ENCODE measurements at places on chromosomes 3 and 15.

DNA sequence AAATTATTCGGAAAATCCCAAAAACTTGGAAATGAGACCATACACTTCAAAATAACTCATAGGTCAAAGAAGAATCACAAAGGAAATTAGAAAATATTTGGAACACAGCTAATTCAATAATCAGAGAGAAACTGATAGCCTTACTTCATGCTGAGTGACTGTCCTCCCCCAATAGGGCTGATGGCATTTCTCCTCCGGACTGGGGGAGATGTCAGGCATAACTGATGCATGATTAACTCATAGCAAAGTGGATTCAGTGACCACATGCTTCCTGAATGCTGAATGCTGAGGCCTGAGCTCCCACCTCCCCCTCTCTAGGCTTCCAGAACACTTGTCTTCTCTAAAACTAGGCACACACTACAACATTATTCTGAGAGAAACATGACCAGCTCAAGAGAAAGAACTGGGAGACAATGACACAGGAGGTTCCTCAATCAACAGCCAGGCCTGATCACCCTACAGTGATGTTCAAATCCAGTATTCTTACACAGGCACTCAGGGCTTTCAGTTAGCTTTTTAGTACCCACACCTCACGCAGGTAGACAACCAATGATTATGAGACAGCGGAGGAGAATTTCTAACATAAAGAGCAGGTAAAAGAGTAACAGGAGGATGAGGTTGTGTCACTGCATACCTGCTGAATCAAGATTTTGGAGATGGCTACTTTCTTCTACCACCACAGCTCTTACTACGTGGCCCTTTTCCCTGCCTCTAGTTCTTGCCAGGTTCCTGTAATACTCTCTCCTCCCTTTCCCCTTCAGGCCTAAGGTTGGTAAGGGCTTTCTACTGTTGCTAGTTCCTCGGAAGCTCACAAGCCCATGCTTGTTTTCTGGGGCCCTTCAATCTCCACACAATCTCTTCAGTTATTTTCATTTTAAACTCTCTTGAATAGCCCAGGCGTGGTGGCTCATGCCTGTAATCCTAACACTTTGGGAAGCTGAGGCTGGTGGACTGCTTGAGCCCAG is 96.1 kb downstream of the FMN1 start:
- DNase-seq, result no peak

GRCh38 chr3:179081885-179082284 is 10.3 kb upstream of the ZMAT3 start:
- DNase-seq, result no peak

- no peak for DNase-seq
These were observed 129.8 kb upstream of the PHLDB2 start for GRCh38 chr3:111729087-111729846.

- DNase-seq, result no peak
These were observed 109.7 kb upstream of the HACD2 start for GRCh38 chr3:123694366-123695087.

DNA sequence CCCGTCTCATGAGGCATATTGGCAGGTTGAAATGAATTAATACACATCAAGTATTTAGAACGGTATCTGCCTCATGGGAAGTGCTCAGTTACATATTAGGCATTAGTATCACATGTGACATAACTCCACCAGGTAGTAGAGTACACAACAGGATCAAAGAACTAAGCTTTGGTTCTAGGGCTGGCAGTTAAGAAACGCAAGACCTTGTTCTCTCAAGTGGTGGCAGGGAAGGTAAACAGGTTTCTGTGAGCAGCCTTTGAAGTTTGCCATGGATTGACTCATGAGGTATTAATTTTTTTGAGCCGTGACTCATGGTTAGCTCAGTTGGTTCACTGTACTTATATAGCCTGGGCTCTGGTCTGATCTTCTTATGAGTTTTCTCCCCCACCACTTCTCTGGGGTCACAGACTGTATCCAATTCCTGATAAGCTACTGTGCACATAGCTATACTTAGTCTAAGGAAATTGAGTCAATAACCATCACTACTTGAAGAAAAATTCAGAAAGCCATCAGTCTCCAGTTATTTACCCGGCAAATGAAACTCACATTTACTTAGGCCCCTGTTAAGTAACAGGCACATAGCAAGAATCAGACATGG is 155.6 kb upstream of the STT3B start:
- DNase-seq, result no peak

Measured in NCI-H446 treated with DMSO at 0.1 percent for 48 hours (cell line).